ENCODE measurements at places on chromosomes 16 and 17.

DNA sequence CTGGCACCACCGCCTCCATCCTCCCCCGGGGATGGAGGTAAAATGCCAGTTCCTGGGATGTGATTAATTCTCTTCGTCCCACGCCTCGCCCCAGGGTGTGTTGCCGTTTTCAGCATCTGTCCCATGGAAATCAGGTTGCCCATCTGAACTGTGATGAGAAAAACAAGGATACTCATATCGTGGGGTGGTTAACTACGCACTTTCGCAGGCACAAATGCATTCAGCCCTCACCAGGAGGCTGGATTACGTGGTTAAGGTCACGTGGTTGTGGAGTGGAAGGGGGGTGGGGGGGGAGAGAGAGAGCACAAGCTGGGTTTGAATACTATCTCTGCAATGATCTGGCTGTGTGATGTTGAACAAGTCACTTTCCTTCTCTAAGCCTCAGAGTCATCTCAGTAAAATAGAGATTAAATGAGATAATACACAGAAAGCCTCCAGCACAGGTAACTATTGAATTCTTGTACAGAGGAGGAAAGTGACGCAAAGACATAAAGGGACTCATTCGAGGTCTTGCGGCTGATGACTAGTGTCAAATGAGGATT is 74.7 kb downstream of the BMERB1 start:
- no peak for DNase-seq

DNA sequence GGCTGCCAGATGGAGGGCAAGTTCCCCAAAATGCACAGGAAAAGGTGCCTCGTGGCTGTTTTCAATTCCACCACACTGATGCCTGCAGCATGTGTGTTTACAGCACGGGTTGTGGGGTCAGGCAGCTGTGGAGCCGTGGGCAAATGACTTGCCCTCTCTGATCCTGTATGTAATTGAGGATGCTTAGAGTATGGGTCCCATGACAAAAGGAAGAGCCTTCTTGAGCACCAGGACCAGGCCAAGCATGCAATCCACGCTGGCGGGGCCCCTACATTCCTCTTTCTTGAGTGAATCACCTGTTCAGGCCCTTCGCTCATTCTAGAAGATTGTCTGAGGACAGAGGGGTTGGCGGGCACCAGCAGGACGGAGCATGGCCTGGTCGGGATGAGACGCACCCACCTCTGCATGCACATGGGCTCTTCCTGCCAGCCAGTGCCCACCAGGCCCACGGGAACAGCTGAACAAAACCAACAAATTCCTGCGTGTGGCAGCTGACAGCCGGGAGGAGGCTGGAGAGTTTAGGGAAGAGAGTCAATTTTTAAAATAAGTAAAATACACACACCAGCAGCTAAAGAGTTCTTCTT is 1.4 kb upstream of the CTRB2 start:
- no peak for DNase-seq

- DNase-seq, result no peak
Measured at GRCh38 chr16:31190818-31191444, 11.0 kb downstream of the FUS start.

- DNase-seq, result no peak
Measured at GRCh38 chr17:28744972-28745785, 1.4 kb downstream of the TRAF4 start.

DNA sequence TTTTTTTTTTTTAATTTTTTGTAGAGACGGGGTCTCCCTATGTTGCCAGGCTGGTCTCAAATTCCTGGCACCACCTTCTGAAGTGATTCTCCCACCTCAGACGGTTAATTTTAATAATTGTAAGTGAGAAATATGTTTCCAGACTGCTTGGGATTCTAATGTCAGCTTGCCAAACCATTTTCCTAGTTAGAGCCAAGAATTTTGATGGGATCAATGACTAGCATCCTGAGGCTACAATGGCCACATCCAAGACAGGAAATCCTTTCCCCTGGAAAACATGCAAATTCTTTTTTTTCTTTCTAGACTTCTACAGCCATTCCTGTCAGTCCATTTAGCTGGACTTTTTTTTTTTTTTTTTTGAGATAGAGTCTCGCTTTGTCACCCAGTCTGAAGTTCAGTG is 32.6 kb downstream of the IGF2BP1 start:
- no peak for DNase-seq
